ENCODE measurements at places on chromosomes 12 and 14.

GRCh38 chr12:126212824-126213223, 1147.6 kb downstream of the AACS start:
- no peak for DNase-seq

GRCh38 chr12:28110329-28110728, 79.9 kb upstream of the CCDC91 start:
- no peak for DNase-seq

DNA sequence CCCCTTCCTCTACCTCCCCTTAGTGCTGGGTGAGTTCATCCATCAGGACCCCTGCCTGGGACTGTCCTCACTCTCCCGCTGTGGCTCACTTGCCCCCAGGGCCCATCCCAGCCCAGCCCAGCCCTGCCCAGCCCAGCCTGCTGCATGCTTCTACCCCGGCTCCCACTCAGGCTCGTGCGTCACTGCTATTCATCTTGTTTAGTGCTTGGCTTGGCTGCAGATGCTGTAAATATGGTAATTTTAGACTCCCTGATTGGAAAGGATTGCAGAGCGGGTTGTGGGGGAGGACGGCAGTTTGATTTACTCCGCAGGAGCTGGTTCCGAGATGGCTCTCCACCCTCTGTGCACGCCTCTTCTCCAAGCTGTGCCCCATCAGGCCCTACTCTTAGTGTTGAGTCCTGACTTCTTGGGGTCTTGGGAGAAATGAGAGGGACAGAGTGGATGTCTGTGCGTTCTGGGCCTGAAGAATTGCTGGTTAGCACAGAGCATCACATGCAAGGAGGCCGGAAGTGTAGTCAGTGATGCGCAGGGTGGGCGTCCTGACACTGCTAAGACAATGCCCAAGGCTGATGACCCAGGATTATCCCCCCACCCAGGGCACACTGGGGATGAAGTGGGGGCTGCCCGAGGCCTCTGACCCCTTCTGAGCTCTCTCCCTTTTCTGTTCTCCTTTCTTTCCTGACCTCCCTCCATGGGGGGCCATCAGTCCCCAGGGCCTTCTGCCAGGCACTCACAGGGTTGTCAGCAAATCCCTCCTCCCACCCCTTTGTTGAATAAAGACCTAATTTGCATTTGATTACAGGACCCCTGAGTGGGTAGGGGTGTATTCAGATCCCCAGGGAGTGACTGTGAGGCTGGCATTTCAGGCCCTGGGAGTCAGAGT, 244.4 kb downstream of the ZFP36L1 start:
- no peak for DNase-seq

DNA sequence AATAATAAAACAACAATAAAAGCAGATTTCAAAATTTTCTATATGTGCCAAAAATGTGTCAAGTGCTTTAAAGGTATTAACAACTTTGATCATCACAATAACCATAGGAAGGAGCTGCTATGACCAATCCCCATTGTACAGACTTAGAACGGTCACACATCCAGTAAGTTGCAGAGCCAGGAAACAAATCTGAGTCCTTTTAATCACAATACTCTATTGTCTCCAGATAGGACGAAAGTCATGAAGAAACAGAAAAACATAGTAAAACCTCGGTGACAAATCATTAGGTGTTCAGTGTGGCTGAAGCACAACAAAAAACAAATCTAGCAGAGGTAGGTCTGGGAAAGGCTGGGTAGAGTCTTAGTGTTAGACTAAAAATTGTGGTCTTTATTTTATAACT, 178.8 kb downstream of the GRIP1 start:
- DNase-seq = no peak

- no peak for DNase-seq
Observed at GRCh38 chr14:88002421-88003075, 2.4 kb upstream of the GPR65 start.

DNA sequence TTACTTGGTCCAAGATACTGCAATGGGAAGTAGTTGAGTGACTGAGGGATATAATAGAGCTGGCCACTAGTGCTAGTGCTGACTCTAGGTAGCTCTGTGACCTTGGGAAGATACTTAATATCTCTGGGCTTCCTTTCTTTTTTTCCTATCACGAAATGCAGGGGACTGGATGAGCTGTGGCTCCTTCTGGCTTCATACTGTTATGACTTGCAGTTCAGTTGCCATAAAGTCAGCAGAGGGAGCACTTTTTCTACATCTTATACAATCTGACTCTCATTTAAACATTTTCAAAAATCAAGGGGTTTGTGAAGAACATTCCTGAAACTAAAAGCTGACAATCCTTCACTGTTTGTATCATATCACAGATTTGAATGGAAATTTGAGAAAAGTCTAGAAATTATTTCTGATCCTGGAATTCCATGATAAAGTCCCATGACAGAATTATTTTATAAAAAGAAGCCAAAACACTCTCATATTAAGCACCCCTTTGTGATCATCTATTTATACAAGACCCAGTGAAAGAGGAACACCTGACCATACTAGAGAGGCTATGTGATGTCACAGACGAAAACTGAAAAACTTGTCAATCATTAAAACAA, 5.3 kb downstream of the BHLHE41 start:
- no peak for DNase-seq

- peak; percentile 52 for DNase-seq
Observed at GRCh38 chr12:169528-170370, 44.2 kb downstream of the SLC6A12 start.

- DNase-seq = no peak
Observed at GRCh38 chr12:14576896-14577295, 9.2 kb upstream of the PLBD1 start.

DNA sequence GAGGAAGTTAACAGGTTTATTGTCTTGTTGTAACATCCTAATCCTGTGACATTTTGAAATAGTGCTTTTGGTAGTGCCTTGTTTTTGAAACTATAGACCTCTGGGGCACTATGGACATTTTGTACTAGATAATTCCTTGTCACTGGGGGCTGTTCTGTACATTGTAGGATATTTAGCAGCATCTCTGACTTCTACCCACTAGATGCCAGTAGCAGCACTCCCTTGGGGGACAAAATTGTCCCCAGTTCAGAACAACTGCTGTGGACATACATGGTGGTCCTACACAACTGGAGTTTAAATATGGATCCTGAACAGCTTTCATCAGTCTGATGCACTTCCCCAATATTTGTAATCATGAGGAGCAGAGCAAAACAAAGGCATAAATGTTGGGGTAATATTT, 264.7 kb downstream of the RAD51B start:
- DNase-seq = no peak

DNA sequence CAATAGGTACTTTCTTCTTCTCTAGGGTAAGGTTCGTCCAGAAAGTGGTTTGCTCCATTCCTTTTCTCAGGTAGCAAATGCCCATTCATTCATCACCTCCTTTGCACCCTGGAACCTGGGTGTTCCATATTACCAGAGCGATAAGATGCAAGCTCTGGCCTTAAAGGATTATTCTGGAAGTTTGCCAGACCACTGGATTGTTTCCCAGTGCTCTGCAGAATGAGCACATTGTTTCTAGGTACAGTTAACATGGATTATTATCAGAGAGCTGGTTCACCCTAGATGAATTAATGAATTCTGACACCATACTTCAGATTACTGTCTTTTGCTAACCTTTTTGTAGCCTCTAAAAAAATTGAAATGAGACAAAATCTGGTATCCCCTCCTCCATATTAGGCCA, 170.9 kb upstream of the BMP4 start:
- DNase-seq = no peak

DNA sequence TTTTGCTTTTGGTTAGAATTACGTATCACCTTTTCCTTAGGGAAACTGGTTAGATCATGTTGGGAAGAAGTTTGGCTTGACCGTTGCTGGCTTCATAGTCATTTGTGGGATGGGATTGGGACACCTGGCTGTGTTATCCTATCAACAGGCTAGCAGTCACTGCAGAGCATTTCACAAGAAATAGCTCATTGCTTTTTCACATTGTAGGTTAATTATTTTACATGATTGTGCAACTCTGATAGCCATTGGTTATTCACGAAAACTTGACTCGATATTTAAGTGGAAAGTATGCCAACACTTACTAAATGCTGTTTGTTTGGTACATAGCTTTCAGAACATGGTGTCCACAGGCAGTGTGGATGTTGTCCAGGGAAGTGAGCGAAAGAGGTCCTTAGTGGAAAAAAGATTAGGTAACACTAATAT, 89.4 kb downstream of the NKX2-1 start:
- no peak for DNase-seq

DNA sequence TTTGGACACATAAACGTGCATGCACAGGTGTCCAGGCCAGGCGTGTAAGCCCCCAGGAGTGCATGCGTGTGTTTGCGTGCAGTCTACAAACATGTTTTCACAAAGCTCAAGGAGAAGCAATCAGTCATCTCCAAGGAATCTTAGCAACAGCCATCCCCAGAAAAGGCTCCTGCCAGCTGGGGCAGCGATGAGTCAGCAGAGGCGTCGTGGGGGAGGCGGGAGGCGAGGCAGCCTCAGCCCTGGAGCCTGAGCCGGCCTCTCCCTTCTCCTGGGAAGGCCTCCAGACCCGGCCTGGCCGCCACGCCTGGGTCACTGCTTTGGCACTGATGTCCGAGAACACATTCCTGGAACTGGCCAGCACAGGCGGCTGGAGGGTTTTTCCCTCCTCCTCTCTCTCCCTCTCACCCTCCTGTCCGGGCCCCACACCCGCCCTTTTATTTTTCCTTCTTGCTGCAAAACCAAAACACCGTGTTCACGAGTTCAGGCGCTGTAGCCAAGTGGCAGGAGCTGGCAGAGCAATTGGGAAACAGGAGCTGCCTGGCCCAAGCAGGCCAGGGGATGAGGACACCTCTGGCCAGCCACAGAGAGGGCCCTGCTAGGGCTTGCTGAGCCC, 92.7 kb downstream of the LRRC74A start:
- peak; percentile 49 for DNase-seq

DNA sequence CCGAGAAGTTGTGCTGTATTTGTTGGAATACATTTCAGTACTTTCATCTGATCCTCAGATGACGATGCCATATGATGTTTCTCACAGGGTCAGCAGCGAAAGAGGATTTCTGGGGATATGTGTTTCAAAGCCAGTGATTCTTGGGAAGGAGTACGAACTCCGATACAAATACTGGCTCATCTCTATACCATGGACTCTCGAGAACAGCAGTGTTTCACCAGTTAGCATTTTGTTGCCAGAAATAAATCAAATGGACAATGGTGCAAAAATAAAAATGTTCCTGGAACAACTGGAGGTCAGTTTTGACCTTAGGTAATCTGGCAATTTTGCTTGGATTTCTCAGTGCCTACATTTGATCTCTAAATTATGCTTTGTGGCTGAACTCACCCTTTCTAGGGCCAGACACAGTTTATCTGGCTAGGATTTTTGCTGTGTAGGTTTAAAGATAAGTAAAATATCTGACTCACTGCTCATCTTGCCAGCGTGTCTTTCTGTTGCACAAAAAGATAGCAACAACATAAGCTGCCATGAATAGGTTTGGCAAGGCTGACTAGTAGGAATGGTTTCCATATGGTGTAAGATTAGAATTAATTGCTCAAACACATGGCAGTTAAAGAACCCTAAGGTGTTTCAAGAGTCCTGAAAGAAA, 11.0 kb upstream of the MGP start:
- peak; percentile 78 for DNase-seq

GRCh38 chr12:97797473-97797872, 334.9 kb downstream of the RMST start:
- no peak for DNase-seq

DNA sequence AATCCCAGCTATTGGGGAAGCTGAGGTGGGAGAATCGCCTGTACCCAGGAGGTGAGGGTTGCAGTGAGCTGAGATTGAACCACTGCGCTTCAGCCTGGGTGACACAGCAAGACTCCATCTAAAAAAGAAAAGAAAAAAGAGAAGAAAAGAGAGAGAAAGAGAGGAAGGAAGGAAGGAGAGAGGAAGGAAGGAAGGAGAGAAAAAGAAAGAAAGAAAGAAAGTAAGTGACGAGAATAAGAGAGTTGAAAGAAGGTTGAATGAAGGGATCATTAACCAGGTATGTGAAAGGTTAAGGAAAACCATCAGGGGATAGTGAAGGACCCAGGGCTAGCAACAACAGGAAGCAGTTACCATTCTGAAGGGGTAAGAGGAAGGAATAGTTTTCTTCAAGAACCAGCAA, 4.2 kb upstream of the DTD2 start:
- no peak for DNase-seq

GRCh38 chr12:19039515-19039914, 90.0 kb upstream of the PLEKHA5 start:
- no peak for DNase-seq

DNA sequence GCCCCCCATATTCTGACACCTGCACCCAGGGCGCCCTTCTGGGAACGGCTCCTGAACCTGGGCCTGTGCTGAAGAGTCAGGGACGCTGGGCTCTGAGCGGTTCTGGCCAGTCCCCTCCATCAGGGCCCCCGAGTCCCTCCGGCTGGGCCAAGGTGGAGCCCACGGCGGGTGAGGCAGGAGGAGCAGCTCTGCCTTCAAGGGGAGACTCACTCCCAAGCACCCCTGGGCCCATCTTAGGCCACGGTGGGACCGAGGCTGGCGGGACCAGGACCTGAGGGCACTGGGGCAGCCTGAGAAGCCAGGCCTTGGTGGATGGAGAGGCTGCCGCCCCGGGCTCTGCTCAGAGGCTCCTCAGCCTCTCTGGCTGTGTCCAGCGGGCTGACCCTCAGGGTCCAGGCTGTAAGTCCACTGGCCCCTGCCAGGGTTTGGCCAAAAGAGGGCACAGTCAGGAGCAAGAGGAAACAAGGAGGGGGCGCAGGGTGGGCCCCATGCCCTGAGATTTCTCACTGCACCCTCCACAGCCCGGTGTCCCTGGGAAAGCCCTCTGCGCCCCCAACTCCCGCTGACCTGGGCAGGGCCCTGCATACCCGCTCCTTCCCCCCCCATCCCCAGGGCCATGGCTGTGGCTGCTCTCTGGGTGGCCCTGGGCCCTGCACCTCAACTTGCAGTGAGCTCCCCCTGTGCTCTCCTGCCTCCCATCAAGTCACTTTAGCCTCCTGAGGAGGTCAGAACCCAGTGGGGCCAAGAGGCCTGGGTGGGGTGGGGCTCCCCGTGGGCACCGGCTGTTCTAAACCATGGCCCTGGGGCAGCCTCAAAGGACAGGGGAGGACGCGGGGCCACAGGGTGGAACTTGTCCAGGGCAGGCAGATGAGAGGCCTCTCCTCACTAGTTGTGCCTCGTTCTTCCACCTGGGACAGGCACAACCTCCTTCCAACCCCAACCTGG, 266.4 kb upstream of the SFSWAP start:
- DNase-seq = no peak

- no peak for DNase-seq
Observed at GRCh38 chr12:100860611-100861010, 66.0 kb downstream of the ANO4 start.

Data from hematopoietic multipotent progenitor cell treated with erythropoietin and hydrocortisone succinate and interleukin-3 and kit ligand, for 15 days (in vitro differentiated cells).